ENCODE measurements at places on chromosomes 13 and 19.
A peak's percentile ranks its signal among the peaks of the same experiment; 100 is the strongest.

- DNase-seq, result no peak
Measured at GRCh38 chr13:45219938-45220375, 19.1 kb upstream of the KCTD4 start.

DNA sequence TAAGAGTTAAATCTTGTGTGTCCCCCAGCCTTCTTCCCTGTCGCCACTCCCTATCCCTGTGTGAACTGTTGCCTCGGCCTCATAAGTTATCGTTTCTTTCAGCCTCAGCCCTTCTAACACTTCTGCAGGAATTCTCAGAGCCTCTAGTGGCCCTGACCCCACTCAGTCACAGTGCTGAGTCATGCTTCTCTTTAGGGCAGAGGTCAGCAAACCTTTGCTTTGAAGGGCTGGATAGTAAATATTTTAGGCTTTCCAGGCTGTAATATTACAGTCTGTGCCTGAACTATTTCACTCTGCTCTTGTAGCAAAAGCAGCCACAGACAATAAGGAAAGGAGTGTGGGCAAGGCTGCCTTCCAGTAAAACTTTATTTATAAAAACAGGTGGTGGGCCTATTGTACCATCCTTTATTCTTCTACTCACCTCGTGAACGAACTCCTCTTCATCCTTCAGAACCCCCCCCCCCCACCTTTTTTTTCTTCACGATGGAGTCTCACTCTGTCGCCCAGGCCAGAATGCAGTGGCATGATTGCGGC is 22.1 kb downstream of the MYO9B start:
- no peak for DNase-seq

DNA sequence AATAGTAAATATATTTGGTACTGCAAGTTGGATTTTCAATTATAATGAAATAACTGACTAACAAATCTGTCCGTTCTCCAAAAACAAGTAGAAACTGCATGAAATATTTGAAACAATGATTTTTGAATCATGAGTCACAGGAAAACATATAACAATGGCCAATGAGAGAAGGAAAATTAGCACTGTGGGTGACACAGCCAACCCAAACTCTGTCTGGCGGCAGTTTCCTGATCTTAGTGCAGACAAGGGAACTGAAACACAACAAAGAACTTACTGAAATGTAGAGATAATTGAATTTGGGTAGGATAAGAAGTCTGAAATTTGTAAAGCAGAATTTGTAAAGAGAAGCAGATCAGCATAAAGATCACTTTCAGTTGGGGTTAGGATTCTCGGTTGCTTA is 2743.3 kb upstream of the PCDH20 start:
- no peak for DNase-seq

DNA sequence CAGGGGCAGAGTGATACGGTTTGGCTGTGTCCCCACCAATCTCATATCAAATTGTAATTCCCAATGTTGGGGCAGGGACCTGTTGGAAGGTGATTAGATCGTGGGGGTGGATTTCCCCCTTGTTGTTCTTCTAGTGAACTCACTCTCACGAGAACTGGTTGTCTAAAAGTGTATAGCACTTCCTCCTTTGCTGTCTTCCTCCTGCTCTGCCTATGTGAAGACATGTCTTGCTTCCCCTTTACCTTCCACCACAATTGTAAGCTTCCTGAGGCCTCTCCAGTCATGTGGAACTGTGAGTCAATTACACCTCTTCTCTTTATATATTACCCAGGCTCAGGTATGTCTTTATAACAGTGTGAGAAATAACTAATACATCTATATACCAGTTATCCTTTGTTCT is 706.4 kb upstream of the KLHL1 start:
- no peak for DNase-seq

- peak; percentile 32 for DNase-seq
Measured at GRCh38 chr19:1864480-1865171, 1.2 kb upstream of the KLF16 start.

DNA sequence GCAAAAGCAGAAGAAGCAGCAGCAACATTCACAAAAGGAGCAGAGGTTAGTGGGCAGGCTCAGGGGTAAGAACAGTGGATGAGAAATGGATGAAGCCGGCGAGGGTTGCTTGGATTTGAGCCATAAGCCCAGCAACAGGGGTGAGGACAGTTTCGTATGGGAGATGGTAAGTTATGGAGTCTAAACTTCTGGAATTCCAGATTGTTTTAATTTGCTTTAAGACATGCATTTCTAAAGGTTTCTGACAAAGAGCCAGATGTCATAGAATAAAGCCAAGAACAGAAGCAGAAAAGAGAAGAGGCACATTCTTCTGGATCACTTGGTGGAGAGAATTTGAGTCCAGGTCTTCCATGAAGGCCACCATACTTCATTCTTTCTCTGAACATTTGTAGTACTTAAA is 76.6 kb downstream of the TNFSF11 start:
- no peak for DNase-seq

DNA sequence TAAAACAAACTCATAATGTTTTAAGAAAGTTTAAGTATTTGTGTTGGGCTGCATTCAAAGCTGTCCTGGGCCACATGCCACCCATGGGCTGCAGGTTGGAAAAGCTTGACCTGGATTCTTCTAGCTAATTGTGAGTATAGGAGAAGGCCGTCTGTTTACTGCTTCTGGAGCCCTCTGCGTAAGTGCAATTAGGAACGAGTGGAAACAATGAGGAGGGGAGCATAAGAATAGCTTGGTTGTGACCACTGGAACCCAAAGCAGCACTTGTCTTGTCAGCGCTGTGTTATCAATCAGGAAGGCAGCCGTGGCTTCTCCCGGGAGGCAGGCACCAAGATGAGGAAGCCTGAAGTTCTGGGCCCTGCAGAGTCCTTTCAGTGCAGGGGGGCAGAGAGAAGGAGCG is 110.4 kb upstream of the MBNL2 start:
- DNase-seq, result no peak

GRCh38 chr13:59970847-59971246 is 192.9 kb downstream of the DIAPH3 start:
- no peak for DNase-seq

GRCh38 chr19:50046649-50047503 is 21.1 kb downstream of the ZNF473 start:
- no peak for DNase-seq

DNA sequence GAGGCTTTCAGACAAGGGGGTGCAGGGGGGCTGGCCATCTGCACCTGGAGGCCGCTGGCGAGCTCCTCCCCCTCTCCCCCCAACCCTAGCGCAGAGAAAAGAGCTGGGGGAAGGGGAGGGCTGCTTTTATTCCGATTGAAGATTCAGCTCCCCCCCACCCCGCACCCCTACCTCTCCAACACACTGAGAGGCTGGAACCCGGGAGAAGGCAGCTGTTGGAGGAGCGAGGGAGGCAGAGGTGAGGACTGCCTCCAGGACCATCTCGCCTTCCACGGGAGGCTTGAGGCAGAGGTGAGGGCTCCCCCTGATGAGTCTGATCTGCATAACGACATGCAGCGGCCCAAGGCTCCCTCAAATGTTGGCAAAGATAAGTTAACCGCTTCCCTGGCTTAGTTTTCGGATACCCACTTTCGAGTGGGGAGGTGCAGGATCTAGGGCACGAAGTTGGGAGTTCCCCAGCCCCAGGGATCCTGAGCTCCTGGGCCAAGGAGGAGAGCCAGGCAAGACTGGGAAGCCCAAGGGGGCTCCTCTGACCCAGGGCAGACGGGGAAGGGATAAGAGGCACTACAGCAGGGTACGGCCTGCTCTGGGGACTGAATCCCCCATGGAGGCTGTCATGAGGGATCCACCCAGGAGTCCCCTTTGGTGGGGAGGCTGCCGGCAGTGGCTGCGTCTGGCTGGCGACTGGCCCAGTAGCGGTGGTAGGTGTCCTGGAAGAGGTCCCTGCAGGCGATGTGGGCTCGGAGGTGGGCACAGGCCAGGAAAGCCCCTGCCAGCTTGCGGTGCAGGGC is 1.2 kb upstream of the NUMBL start:
- peak; percentile 62 for DNase-seq

- no peak for DNase-seq
Measured at GRCh38 chr13:112602189-112602588, 14.2 kb upstream of the TUBGCP3 start.
